ENCODE measurements at places on chromosomes 16 and 17.

- H3K36me3 ChIP-seq: no peaks in the 10 kb centered on the region
- peaks cover 5% of the 10 kb centered on the region for H3K27me3 ChIP-seq
- no peak for DNase-seq
- H3K4me3 ChIP-seq: no peak overlapping the region
Observed at GRCh38 chr16:83475108-83475507, 332.7 kb upstream of the HSBP1 start.

DNA sequence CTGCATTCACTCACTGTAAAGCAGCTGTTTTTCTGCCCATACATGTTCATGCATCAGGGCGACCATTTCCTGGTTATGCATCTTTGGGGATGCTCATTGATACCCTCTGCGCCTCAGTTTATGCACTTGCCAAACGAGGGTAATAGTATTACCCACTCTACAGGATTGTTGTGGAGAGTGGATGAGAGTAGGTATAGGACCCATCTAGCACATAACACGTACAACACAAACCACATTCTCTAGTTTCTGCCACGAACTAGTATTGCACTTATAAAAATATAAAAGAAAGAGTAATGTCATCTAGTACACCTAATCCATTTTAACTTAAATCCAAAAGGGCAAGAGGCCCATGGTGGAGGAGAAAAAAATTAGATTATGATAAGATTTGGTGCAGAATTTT lies 231.7 kb downstream of the SLC39A11 start:
- peaks cover 7% of the 10 kb centered on the region for H3K36me3 ChIP-seq
- no peak for DNase-seq
- no peak overlapping the region for H3K4me3 ChIP-seq
- H3K4me1 ChIP-seq: peaks cover 5% of the 10 kb centered on the region

DNA sequence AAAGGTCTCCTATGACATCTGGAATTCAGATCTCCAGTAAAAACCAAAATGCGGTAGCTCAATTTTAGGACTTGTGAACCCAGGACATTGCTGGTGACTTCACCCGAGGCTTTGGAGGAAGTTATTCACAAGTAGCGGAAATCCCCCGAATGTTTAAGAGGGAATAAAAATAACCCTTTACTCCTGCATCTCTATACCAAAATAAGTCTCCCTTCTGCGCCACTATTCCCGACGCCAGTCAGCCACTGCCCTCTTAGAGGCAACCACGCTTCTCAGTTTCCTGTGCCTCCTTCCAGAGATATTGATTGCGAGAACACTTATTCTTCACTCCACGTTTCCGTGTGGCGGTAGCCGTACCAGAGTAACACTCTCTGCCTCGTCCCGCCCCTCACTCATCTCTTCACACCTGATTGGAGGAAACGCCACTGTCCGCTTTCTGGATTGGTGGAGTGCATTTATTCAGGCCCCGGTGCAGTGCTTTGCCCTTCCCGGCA lies 27.4 kb downstream of the EMP2 start:
- H3K27me3 ChIP-seq: no peaks in the 10 kb centered on the region
- H3K4me1 ChIP-seq: peaks cover under 1% of the 10 kb centered on the region
- peaks cover 26% of the 10 kb centered on the region for H3K36me3 ChIP-seq
- H3K4me3 ChIP-seq: no peak overlapping the region
- H3K27ac ChIP-seq: no peak overlapping the region

DNA sequence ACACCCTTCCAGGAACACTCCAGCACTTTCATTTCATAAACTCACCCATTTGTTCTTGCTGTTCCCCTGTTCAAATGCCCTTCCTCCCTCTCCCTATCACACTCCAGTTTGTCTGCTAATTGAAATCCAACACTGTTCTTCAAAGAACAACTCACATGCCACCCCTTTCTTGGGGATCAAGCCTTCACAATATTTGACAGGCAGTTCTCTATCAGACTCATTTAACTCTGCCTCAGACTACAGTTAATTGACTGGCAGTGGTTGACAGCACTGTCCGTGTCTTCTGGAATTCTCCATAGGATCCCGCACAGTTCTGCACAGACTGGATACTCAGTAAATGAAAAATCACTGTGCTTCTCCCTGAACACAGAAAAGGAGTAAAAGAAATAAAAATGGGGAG lies 87.8 kb downstream of the PMP22 start:
- no peaks in the 10 kb centered on the region for H3K36me3 ChIP-seq
- H3K27me3 ChIP-seq: peaks cover 33% of the 10 kb centered on the region
- no peak overlapping the region for H3K27ac ChIP-seq
- DNase-seq: no peak
- no peaks in the 10 kb centered on the region for H3K4me1 ChIP-seq

- peaks cover 14% of the 10 kb centered on the region for H3K27me3 ChIP-seq
- no peak overlapping the region for H3K4me3 ChIP-seq
- peaks cover 16% of the 10 kb centered on the region for H3K4me1 ChIP-seq
- DNase-seq: no peak
- H3K36me3 ChIP-seq: peaks cover 20% of the 10 kb centered on the region
Observed at GRCh38 chr16:50702725-50703124, 9.3 kb downstream of the NOD2 start.

DNA sequence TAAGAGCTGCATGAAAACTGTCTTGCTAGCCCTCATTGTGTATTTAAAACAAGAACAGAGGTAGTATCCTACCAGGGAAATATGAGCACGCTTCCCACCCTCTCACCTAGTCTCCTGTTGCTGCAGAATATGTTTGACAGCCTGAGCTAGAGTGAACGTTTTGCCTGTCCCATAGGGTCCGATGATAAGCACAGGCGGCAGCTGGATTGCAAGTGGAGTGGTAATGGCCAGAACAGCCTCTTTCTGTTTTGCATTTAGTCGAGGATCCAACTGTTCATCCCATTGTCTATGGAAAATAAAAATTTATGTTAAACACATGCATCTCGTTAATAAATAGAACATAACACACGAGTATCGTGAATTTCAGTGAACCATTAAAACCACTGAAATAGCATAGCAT lies 84.2 kb downstream of the HELZ start:
- no peak overlapping the region for H3K4me3 ChIP-seq
- peaks cover 18% of the 10 kb centered on the region for H3K4me1 ChIP-seq
- H3K27me3 ChIP-seq: peaks cover 4% of the 10 kb centered on the region
- no peak overlapping the region for H3K27ac ChIP-seq

GRCh38 chr17:83096401-83097224 lies 17.2 kb downstream of the METRNL start:
- H3K27ac ChIP-seq: no peak overlapping the region
- H3K4me3 ChIP-seq: no peak overlapping the region
- peaks cover 15% of the 10 kb centered on the region for H3K4me1 ChIP-seq
- DNase-seq: no peak
- H3K36me3 ChIP-seq: peaks cover 4% of the 10 kb centered on the region
- H3K27me3 ChIP-seq: peaks cover 2% of the 10 kb centered on the region

DNA sequence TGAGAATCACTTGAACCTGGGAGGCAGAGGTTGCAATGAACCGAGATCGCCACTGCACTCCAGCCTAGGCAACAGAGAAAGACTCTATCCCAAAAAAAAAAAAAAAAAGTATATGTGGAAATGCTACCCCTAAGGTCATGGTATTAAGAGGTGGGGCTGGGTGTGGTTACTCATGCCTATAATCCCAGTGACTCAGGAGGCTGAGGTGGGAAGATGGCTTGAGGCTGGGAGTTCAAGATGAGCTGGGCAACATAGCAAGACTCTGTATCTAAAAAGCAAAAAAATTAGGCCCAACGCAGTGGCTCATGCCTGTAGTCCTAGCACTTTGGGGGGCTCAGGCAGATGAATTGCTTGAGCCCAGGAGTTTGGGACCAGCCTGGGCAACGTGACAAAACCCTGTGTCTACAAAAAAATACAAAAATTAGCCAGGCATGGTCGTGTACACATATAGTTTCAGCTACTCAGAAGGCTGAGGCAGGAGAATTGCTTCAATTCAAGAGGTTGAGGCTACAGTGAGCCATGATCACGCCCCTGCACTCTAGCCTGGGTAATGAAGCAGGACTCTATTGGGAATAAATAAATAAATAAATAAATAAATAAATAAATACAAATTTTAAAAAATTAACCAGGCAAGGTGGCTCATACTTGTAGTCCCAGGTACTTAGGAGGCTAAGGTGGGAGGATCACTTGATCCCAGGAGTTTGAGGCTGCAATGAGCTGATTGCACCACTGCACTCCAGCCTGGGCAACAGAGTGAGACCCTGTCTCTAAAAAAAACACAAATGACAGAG lies 32.3 kb upstream of the NUFIP2 start:
- H3K36me3 ChIP-seq: no peaks in the 10 kb centered on the region
- no peak for DNase-seq
- H3K4me1 ChIP-seq: no peaks in the 10 kb centered on the region
- no peak overlapping the region for H3K4me3 ChIP-seq

GRCh38 chr16:46632778-46633733 lies 11.9 kb upstream of the SHCBP1 start:
- no peaks in the 10 kb centered on the region for H3K36me3 ChIP-seq
- no peak for DNase-seq
- no peak overlapping the region for H3K4me3 ChIP-seq
- H3K27me3 ChIP-seq: peaks cover 7% of the 10 kb centered on the region
- H3K4me1 ChIP-seq: peaks cover 23% of the 10 kb centered on the region
- no peak overlapping the region for H3K27ac ChIP-seq

DNA sequence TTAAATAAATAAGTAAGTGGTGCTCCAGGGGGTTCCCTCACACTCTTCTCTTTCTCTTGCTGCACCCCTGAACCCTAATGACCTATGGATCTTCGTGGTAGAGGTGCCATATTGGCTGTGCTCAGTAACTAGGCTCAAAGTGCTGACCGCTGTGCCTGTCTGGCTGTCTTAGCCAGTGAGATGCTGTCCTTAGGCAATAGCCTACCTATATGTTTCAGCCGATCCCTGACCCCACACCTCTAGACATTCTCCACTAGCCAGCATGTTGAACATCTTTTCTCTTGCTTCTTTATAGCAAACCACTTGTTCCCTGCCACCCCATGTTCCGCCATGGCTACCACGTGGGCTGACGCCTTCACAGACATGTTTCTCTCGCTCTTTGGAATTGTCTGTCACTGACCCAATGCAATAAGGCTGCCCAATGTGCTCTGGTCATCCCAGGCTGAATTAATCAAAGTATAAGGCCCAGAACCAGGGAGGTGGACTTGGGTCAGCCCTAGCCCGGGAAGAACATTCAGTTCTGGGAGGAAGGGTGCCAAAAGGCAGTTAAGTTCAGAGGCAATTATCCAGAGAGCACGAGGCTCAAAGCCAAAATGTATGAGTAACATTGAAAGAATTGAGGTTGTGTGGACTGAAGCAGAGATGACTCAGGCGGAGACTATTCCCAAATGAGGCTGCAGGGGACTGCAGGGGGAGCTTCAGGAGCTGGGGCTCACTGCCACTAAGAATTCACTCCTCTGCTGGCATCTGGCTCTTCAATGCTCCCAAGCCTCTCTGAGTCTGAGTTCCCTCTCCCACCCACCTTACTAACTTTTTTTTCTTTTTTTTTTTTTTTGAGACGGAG lies 28.7 kb upstream of the TNRC6A start:
- H3K4me3 ChIP-seq: peak overlapping the region; percentile 78

DNA sequence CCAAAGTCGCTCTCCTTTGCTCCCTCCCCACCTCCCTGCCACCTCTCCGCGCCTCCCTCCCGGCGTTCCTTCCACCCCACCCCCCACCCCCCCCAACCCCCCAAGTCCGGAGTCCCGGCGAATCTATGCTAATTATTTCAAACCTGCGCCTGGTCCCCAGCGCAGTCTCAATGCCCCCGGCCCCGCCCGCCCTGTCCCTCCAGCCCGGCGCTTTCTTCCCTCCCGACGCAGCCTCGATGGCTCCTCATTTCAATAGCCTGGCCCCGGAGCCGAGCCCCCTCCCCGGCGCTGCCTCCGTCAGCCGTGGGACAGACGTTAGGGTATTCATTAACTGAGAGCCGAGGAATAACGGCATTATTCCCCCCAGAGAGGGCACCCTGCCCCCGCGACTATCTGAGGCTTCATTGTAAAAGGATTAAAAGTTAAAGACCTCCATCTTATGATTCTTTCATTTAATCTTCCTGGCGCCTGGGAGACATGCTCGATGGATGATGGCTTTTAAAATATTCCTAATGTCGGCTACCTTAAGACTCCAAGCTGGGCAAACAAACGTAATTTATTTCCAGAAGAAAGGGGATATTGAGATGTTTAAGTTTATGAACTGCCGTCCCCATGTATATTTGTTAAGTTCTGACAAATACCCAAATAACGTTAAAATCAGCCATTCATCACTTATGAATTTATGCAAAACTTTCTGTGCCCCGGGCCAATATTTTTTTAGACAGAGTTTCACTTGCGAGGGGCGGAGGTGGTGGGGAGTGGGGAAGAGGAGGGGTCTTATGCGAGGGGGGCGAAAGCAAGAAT lies 3.4 kb downstream of the NOG start:
- no peaks in the 10 kb centered on the region for H3K36me3 ChIP-seq
- H3K27me3 ChIP-seq: no peaks in the 10 kb centered on the region
- DNase-seq: no peak
- H3K4me1 ChIP-seq: peaks cover 43% of the 10 kb centered on the region
- peak overlapping the region; percentile 74 for H3K27ac ChIP-seq
- H3K4me3 ChIP-seq: peak overlapping the region; percentile 85

GRCh38 chr16:28292731-28293600 lies 641 bp downstream of the SBK1 start:
- no peak for DNase-seq
- no peak overlapping the region for H3K27ac ChIP-seq
- peaks cover 58% of the 10 kb centered on the region for H3K27me3 ChIP-seq
- H3K36me3 ChIP-seq: no peaks in the 10 kb centered on the region
- peak overlapping the region; percentile 69 for H3K4me3 ChIP-seq

GRCh38 chr16:67766291-67766690 lies 40.1 kb downstream of the RANBP10 start:
- DNase-seq: no peak
- H3K36me3 ChIP-seq: peaks cover 13% of the 10 kb centered on the region
- no peak overlapping the region for H3K4me3 ChIP-seq
- H3K4me1 ChIP-seq: peaks cover 9% of the 10 kb centered on the region
- peaks cover 2% of the 10 kb centered on the region for H3K27me3 ChIP-seq

- no peak overlapping the region for H3K4me3 ChIP-seq
- no peak overlapping the region for H3K27ac ChIP-seq
- peaks cover 1% of the 10 kb centered on the region for H3K27me3 ChIP-seq
- DNase-seq: no peak
- peaks cover 14% of the 10 kb centered on the region for H3K4me1 ChIP-seq
Observed at GRCh38 chr16:15051387-15051951, 4.4 kb downstream of the NTAN1 start.

DNA sequence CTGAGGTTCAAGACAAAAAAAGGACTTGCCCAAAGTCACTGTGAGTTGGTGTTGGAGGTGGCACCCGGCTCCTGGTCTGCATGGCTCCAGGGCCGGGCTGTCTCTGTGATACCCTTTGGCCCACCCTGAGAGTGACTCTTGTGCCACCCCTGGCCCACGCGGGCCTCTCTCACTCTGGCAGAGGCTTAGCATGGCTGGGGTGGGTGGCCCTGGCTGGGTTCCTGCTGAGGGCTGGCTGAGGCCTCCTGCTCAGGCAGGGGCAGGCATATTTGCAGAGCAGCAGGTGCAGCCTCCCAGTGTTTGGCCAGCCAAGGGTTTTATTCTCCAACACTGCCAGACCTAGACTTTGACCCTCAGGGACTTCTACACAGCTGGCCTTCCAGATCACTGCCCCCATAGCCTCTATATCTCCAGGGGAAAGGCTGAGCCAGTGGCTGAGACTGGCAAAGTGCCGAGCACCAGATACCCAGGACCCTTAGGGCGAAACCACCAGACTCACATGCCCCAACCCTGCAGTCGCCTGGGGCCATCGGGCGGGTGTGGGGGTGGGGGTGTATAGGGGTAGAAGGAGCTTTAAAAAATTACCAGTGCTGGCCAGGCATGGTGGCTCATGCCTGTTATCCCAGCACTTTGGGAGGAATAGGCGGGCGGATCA lies 21.5 kb upstream of the ADGRG1 start:
- H3K4me1 ChIP-seq: peaks cover 25% of the 10 kb centered on the region
- no peaks in the 10 kb centered on the region for H3K36me3 ChIP-seq
- no peak overlapping the region for H3K4me3 ChIP-seq
- peaks cover 53% of the 10 kb centered on the region for H3K27me3 ChIP-seq
- DNase-seq: no peak
- H3K27ac ChIP-seq: no peak overlapping the region

GRCh38 chr17:61150686-61151299 lies 248.8 kb upstream of the TBX2 start:
- H3K36me3 ChIP-seq: peaks cover 11% of the 10 kb centered on the region
- no peak overlapping the region for H3K27ac ChIP-seq
- H3K4me1 ChIP-seq: peaks cover 23% of the 10 kb centered on the region

All from HFFc6 (cell line).